Activated CD4-positive, alpha-beta T cell treated with anti-CD3 and anti-CD28 coated beads, Interleukin-10, Interleukin-2, amounts not matched to agents 100 ng/mL and 50 ng/mL, durations not matched to agents 16 hours and 8 hours (primary cell): ENCODE measurements at places on chromosomes 3 and 15.
A peak's percentile ranks its signal among the peaks of the same experiment; 100 is the strongest.

DNA sequence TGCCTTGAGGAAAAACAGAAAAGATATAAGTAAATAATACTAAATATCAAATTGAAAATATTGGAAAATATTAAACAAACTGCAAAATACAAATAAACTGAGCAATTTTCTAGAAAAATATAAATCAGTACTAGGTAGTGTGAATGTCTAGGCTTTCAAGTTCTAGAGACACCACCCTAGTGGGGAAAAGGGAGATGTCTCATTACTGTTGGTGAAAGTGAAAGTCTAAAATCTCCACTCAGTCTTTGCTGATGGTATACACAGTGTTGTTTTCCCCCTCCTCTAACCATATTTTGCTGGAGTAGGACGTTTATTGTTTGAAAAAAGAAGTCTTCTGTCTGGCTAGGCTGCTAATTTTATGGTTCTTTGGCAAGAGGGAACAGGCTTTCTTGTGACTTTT, 1368.9 kb downstream of the OTOL1 start:
- DNase-seq: no peak

DNA sequence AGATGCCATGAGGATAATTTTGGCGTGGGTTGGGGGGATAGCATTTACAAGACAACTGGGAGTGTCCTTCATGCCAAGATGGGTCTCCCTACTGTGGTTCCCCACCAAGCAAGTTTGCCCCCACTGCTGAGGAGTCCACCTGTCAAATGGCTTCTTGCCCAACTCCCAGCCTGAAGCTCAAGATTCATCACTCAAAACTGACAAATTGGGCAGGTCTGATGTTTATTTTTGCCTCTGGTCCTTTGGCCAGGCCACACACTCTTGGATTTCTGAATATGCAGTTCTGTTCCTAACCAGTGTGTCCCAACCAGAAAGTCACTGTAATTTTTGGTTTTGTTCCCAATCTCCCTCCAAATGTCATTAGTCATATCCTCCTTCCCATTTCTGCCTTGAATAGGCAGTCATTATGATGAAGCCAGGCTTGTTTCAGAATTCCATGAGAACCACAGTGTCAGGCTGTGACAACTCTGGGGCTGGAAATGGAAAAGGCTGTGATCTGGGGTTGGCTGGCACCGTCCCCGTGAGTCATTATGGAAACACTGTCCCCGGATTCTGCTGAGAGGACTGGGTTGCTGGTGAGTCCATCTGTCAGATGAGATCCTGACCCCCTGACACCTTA, 29.3 kb upstream of the MEF2A start:
- DNase-seq: no peak

DNA sequence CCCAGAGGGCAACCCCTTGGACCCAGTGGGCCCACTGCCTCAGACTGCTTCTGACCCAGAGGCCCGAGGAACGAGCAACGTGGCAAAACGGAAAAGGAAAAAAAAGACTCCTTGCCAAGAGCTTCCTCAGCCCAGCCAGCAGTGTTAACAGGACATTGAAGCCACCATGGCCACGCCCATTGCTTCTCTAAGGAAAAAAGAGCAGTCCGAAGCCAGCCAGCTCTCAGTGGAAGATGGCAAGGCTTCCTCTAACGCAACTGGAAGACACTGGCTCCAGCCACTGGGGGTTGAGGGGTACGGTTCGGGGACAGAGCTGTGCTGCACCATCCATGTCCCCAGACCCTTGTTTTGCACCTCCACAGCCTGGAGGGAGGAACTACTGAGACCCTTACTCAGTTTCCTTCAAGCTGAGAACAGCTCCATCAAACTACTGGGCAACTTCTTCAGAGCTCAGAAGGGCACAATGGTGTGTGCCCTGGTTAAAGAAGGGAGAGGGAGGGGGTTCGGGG, 10.7 kb downstream of the BMF start:
- peak; percentile 22 for DNase-seq

DNA sequence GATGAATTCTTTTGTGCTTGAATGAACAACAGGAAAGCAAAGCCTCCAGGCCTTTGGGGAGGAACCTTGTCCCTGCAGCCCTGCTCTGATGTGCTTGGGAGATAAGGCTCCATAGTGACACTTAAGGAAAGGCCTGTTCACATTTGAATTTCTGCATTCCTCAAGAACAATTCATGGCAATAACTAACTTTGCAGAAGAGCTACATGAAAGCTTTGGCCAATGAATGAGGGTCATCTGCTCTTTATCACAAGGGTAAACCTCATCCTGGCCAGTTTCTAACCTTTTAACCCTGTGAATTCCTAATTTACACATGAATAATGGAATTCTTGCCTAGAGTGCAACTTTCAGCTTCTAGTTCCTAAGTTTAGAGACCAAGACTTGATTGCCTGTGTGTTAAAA, 5.6 kb downstream of the PRTG start:
- no peak for DNase-seq

GRCh38 chr15:51576286-51576850, 46.2 kb downstream of the DMXL2 start:
- no peak for DNase-seq

- no peak for DNase-seq
Observed at GRCh38 chr15:92050220-92050898, 196.9 kb downstream of the SLCO3A1 start.
